ENCODE measurements at places on chromosomes 13 and 19. TPM values are rescaled to one million over a fixed set of nuclear protein-coding genes. Genes with fewer than 3 reads are reported as not detected.

The RNF113B gene
- polyA plus RNA-seq, result not detected

The DIRAS1 gene
- polyA plus RNA-seq, result 1.9 TPM

The FBXW9 gene
- 5.0 TPM for polyA plus RNA-seq

The TIMM50 gene
- polyA plus RNA-seq, result 42.3 TPM

The ZNF99 gene
- polyA plus RNA-seq, result not detected

The ZNF154 gene
- 1.6 TPM for polyA plus RNA-seq

The TMEM272 gene
- not detected for polyA plus RNA-seq

The ZGLP1 gene
- 2.0 TPM for polyA plus RNA-seq

The F10 gene
- 4.5 TPM for polyA plus RNA-seq

The SLITRK1 gene
- polyA plus RNA-seq, result not detected

The CBARP gene
- polyA plus RNA-seq, result 0.95 TPM

The ZIC5 gene
- polyA plus RNA-seq, result not detected

The KIR3DL1 gene
- not detected for polyA plus RNA-seq

The RAB11B gene
- polyA plus RNA-seq, result 60.8 TPM

The B3GNT8 gene
- polyA plus RNA-seq, result 42.9 TPM

The MAMSTR gene
- 1.6 TPM for polyA plus RNA-seq

The ZIM2 gene
- polyA plus RNA-seq, result not detected

The PSG2 gene
- not detected for polyA plus RNA-seq

The UBE2L5 gene
- polyA plus RNA-seq, result 0.06 TPM
